Osteoblast (primary cell): ENCODE measurements at places on chromosomes 4 and X.

GRCh38 chr4:138542191-138542776 is 300.1 kb upstream of the SLC7A11 start:
- no peak for DNase-seq
- H3K36me3 ChIP-seq = no peaks in the 10 kb centered on the region
- H3K4me3 ChIP-seq = no peak overlapping the region
- H3K4me1 ChIP-seq = peaks cover 5% of the 10 kb centered on the region

GRCh38 chr4:151806511-151806927 is 45.7 kb upstream of the GATB start:
- DNase-seq = peak; percentile 73
- peaks cover 27% of the 10 kb centered on the region for H3K4me1 ChIP-seq
- H3K4me3 ChIP-seq = no peak overlapping the region
- no peaks in the 10 kb centered on the region for H3K36me3 ChIP-seq

DNA sequence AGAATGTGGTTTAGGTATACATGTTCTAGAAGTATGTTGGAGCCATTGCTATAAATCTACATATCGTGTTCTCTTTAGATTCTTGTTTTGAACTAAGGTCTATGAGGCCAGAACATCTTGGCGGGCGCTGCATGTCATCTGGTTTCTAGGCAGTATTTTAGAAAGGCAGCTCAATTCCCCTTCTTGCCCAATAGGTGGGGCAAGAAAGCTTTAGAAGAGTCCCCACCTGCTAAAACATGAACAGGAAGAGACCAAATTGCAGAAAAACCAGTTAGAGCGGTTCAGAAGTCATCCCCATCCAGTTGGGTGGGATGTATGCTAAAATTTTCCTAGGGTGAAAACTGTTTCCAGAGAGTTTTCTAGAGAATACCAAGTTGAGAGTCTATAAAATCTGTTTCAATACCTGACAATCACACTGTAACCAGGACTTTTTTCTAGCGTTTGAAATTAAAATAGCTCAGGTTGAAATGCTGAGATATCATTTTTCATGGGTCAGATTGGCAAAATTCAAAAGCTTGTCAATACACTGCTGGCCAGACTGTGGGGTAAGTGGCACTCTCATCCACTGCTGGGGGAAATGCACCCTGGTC is 17.5 kb upstream of the SH3KBP1 start:
- H3K4me1 ChIP-seq = no peaks in the 10 kb centered on the region
- no peak for DNase-seq
- no peak overlapping the region for H3K4me3 ChIP-seq
- no peaks in the 10 kb centered on the region for H3K27me3 ChIP-seq

GRCh38 chr4:48967631-48968030 is 18.4 kb upstream of the CWH43 start:
- H3K27ac ChIP-seq = no peak overlapping the region
- no peaks in the 10 kb centered on the region for H3K36me3 ChIP-seq
- no peaks in the 10 kb centered on the region for H3K27me3 ChIP-seq
- no peak overlapping the region for H3K4me3 ChIP-seq

DNA sequence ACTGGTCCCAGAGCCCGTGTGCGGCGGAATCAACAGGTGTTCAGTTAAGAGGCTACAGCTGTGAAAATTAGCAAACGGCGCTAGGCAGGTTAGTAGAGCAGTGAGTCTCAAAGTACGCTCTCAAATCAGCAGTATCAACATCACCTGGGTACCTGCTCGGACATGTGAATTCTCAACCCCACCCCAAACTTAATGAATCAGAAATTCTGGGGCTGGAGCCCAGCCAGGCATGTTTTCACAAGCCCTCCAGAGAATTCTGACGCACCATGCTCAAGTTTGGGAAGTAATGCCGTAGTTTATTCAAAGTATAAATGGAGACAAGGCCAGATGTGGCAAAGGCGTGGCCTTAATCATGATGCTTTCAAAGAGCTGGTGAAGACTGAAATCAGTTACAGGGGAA is 58.2 kb upstream of the PTCHD1 start:
- H3K4me3 ChIP-seq = no peak overlapping the region
- DNase-seq = no peak
- no peaks in the 10 kb centered on the region for H3K27me3 ChIP-seq
- no peak overlapping the region for H3K27ac ChIP-seq
- H3K4me1 ChIP-seq = no peaks in the 10 kb centered on the region

- DNase-seq = no peak
- no peaks in the 10 kb centered on the region for H3K4me1 ChIP-seq
- H3K4me3 ChIP-seq = no peak overlapping the region
- H3K36me3 ChIP-seq = no peaks in the 10 kb centered on the region
Observed at GRCh38 chrX:96576368-96576767, 108.3 kb upstream of the DIAPH2 start.

- H3K36me3 ChIP-seq = no peaks in the 10 kb centered on the region
- DNase-seq = no peak
- H3K4me1 ChIP-seq = peaks cover 28% of the 10 kb centered on the region
Observed at GRCh38 chr4:137536789-137537561, 4.7 kb upstream of the PCDH18 start.

DNA sequence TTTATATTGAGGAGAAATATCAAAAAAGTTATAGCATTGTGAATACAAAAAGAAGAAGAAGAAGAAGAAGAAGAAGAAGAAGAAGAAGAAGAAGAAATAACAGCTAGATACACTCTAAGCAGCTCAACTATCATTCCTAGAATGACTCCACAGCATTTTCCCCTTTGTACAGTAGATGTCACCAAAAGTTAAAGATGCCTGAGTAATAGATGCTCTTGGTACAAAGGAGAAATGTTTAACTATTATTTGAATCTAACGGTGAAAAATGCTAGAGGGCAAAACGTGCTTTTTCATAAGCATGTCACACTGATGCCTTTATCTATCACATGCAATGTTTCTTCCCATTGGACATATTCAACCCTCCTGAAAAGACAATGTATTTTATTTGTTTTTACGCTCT is 178.4 kb upstream of the GPRIN3 start:
- no peaks in the 10 kb centered on the region for H3K36me3 ChIP-seq
- H3K27me3 ChIP-seq = no peaks in the 10 kb centered on the region
- H3K4me1 ChIP-seq = no peaks in the 10 kb centered on the region

DNA sequence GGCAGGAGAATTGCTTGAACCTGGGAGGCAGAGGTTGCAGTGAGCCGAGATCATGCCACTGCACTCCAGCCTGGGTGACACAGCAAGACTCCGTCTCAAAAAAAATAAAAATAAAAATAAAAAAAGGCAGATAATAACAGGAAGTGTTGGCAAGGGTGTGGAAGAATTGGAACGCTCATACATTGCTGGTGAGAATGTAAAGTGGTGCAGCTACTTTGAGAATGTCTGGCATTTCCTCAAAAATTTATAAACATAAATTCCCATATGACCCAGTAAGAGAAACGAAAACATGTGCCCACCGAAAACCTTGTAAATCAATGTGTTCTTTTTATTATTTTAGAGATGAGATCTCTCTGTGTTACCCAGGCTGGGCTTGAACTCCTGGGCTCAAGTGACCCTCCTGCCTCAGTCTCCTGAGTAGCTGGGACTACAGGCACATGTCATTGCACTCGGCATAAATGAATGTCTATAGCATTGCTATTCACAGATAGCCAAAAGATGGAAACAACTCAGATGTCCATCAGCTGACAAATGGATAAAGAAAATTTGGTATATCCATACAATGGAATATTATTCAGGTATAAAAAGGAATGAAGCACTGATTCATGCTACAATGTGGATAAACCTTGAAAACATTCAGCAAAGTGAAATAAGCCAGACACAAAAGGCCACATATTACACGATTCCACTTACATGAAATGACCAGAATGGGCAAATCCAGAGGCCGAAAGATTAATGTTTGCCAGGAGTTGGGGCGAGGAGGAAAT is 63.7 kb upstream of the PLAC1 start:
- H3K4me1 ChIP-seq = peaks cover 10% of the 10 kb centered on the region
- H3K27me3 ChIP-seq = no peaks in the 10 kb centered on the region
- no peaks in the 10 kb centered on the region for H3K36me3 ChIP-seq
- no peak overlapping the region for H3K27ac ChIP-seq
- H3K4me3 ChIP-seq = no peak overlapping the region
- no peak for DNase-seq

DNA sequence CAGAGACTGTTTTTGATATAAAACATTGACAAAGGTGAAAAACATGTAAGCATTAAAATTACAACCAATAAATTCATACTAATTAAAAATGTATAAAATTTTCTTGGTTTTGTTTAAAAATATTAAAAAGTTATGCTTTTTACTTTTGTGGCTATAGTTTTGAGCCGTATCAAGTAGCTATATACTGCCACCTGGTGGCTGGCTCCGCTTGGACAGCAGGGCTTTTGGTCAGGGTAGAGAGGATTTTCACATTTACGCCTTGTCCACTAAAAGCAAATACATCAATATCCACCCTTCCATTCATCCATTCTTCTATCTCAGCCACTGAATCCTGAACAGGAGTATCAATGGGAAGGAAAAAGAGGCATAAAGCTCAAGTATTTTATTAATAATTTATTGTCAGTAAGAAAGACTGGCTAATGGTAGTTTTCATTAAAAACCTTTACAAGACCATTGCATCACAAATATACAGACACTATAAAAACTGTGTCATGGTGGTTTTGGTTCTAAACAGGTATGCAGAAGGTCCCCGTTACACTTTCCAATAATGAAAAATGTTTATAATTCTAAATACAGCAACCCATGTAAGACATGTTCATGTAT is 32.1 kb upstream of the MTNR1A start:
- no peak for DNase-seq
- H3K36me3 ChIP-seq = peaks cover 72% of the 10 kb centered on the region
- H3K4me1 ChIP-seq = no peaks in the 10 kb centered on the region
- H3K4me3 ChIP-seq = no peak overlapping the region

DNA sequence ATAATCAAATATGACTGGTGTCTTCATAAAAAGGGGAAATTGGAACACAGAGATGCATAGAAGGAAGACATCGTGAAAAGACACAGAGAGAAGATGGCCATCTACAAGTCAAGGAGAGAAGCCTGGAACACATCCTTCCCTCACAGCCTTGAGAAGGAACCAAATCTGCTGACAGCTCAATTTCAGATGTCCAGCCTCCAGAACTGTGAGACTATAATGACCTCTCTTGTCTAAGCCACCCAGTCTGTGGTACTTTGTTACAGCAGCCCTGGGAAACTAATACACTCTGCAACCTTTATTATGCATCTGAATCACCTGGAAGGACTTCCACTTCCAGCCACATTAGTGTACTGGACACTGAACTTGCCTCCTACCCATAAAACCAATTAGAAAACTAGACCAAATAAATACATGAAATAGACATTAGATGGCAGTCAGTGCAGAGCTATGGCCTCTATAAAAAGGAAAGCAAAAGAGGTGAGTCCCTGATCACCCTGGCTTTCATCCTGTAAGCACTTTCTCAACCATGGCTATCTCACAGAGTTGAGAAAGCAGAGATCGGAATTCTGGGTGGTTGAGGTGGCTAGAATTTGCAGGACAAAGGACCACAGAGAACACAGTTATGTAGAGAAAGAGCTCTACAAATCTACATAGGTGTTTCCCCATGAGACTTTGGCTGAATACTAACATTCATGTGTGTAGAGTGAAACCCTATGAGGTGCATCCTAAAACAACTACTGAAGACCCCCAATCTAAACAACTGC is 25.7 kb downstream of the GAB3 start:
- H3K36me3 ChIP-seq = no peaks in the 10 kb centered on the region
- no peaks in the 10 kb centered on the region for H3K27me3 ChIP-seq
- peaks cover 25% of the 10 kb centered on the region for H3K4me1 ChIP-seq
- H3K27ac ChIP-seq = no peak overlapping the region

DNA sequence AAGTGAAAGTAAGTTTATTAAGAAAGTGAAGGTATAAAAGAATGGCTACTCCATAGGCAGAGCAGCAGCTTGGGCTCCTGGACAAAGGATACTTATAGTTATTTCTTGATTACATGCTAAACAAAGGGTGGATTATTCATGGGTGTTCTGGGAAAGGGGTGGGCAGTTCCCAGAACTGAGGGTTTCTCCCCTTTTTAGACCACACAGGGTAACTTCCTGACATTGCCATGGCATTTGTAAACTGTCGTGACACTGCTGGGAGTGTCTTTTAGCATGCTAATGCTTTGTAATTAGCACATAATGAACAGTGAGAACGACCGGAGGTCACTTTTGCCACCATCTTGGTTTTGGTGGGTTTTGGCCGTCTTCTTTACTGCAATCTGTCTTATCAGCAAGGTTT is 557.6 kb downstream of the SPRY1 start:
- H3K4me1 ChIP-seq = no peaks in the 10 kb centered on the region
- no peak overlapping the region for H3K4me3 ChIP-seq
- DNase-seq = no peak
- no peaks in the 10 kb centered on the region for H3K36me3 ChIP-seq

DNA sequence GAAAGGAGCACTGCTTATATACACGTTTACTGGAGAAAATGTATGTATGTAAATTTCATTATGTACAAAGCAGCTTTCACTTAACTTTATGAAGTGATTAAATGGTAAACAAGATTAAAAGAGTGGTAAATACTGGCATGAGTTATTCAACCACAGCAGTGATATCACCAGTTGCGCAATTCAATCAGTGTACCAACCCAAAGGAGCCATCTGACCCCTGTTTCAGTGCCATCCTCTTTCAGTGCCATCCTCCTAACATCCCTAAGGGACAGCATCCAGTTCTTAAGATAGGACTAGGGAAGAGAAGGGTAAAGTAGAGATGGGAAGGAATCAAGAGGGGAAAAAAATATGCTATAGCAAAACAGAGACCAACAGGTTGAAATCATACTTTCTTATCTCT is 16.2 kb downstream of the HPF1 start:
- H3K27me3 ChIP-seq = no peaks in the 10 kb centered on the region
- DNase-seq = no peak
- H3K4me3 ChIP-seq = no peak overlapping the region
- peaks cover 12% of the 10 kb centered on the region for H3K4me1 ChIP-seq
- H3K27ac ChIP-seq = no peak overlapping the region

DNA sequence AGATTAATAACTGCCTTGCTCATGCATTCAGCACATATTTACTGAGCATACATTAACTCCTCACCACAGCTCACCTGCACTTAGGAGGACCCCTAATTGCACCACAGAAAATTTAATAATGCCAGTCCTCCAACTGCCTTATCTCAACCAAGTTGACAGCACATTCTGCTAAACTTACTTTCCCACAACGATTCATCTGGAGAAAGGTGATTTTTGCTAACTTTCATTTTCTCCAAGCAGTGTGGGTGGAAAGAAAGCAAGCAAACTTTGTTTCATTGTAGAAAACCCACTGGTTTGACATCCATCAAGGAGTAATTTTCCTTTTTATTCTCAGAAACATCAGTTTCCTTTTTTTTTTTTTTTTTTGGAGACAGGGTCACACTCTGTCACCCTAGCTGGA is 49.1 kb downstream of the RASGEF1B start:
- no peaks in the 10 kb centered on the region for H3K27me3 ChIP-seq
- DNase-seq = no peak
- H3K27ac ChIP-seq = no peak overlapping the region

- no peak overlapping the region for H3K27ac ChIP-seq
- H3K27me3 ChIP-seq = no peaks in the 10 kb centered on the region
- H3K36me3 ChIP-seq = no peaks in the 10 kb centered on the region
- DNase-seq = no peak
- H3K4me1 ChIP-seq = peaks cover 6% of the 10 kb centered on the region
Observed at GRCh38 chr4:16659079-16659478, 239.4 kb downstream of the LDB2 start.

DNA sequence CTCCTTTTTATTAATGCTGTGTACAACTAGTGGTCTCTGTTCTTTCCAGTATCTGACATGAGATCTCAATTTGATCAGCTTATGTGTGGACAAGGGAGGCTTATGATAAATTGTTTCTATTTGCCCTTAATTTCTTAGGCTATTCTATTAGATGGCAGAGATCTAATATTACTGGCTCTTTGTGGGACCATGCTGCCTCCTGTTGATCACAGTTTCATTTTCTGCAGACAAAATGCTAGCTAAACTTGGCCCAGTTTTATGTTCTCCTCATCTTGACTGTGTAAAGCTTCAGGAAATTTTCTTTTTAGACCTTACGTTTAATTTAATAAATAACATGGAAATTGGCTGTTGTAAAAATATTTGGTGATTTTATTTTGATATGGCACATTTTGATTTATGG is 627.1 kb upstream of the AADAT start:
- H3K36me3 ChIP-seq = no peaks in the 10 kb centered on the region
- H3K4me3 ChIP-seq = no peak overlapping the region
- H3K4me1 ChIP-seq = no peaks in the 10 kb centered on the region
- no peak for DNase-seq
